Kidney (tissue), 22 donors: ENCODE measurements at places on chromosomes 4 and X. TPM values are rescaled to one million over a fixed set of nuclear protein-coding genes. Genes with fewer than 3 reads are reported as not detected.

DNA sequence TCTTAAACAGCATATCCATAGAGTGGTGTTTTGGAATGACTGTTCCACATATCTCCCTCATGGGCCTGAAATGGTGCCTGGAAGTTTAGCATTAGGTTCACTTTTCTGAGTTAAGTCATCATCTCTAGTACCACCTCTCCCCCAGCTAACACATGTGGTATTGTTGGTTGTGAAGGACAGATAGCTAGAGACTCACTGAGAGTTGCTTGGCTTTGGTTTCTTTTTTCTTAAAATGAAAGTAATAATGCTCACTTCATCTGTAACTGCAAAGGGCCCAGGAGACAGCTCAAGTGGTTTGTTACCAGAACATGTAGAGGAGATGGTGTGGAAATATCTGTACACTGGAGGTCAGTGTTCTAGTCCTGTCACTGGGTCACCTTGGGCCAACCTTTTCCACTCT lies 90.9 kb downstream of the EFNB1 start:
- H3K4me1 ChIP-seq = no peaks in the 10 kb centered on the region
- no peak overlapping the region for H3K27ac ChIP-seq
- no peaks in the 10 kb centered on the region for H3K36me3 ChIP-seq
- no peak overlapping the region for H3K4me3 ChIP-seq
- no peaks in the 10 kb centered on the region for H3K27me3 ChIP-seq

Gene HEPH
- 14.4 TPM for total RNA-seq

Gene USP51
- 4.6 TPM for total RNA-seq

- no peak for DNase-seq
- no peak overlapping the region for H3K27ac ChIP-seq
- H3K27me3 ChIP-seq = no peaks in the 10 kb centered on the region
- H3K4me3 ChIP-seq = no peak overlapping the region
- no peaks in the 10 kb centered on the region for H3K36me3 ChIP-seq
Measured at GRCh38 chr4:75142382-75142781, 209.5 kb downstream of the PARM1 start.

- H3K27ac ChIP-seq = no peak overlapping the region
- H3K4me1 ChIP-seq = no peaks in the 10 kb centered on the region
- DNase-seq = no peak
- H3K4me3 ChIP-seq = no peak overlapping the region
- peaks cover 7% of the 10 kb centered on the region for H3K36me3 ChIP-seq
- H3K27me3 ChIP-seq = no peaks in the 10 kb centered on the region
Measured at GRCh38 chr4:118816538-118817177, 19.3 kb downstream of the SEC24D start.

DNA sequence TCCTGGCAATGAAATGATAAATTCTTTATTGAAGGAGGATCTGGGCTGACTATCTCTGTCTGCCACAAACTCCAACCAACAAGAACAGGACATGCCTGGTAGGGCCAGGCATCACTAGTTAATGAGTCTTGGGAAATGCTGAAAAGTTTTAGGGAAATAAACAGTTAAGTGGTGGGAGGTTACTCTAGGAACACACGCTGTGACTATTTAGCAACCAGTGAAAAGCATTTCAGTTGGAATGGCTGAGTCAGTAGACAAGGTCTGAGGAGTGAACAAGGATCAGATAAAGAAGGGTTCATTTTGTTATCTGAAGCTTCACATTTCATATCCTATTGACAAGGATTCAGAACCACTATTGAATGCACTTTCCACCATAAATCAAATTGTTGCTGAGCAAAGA lies 394.9 kb upstream of the BOD1L1 start:
- H3K4me1 ChIP-seq = peaks cover 6% of the 10 kb centered on the region
- DNase-seq = no peak
- no peaks in the 10 kb centered on the region for H3K27me3 ChIP-seq
- no peaks in the 10 kb centered on the region for H3K36me3 ChIP-seq

Gene DCX
- 0.09 TPM for total RNA-seq

- no peaks in the 10 kb centered on the region for H3K27me3 ChIP-seq
- no peak overlapping the region for H3K4me3 ChIP-seq
- H3K4me1 ChIP-seq = no peaks in the 10 kb centered on the region
- no peak overlapping the region for H3K27ac ChIP-seq
Measured at GRCh38 chr4:6900181-6900812, 9.3 kb upstream of the TBC1D14 start.

Gene UGT2B10
- not detected for total RNA-seq

GRCh38 chr4:184958923-184959210 lies 59.4 kb upstream of the HELT start:
- H3K36me3 ChIP-seq = no peaks in the 10 kb centered on the region
- no peak overlapping the region for H3K27ac ChIP-seq

DNA sequence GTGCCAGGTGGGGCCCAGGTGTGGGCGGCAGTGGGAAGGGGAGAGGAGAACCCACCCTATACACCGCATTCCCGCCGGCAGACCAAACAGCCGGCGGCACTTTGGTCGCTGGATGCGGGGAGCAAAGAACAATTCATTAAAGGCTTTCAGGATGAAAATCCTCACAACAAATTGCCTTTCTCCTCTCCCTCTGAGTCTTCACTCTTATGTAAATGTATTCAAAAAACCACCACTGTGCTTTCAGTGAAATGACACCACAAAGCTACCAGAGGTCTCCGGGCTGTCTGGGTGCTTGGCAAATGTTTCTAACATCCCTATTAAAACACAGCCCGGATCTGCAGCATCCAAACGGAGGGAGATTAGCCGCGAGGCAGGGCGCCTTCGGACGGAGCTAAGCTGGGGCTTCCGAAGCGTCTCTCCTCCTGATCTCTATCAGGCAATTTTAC lies 171.8 kb upstream of the TBL1X start:
- H3K27me3 ChIP-seq = peaks cover 7% of the 10 kb centered on the region
- no peaks in the 10 kb centered on the region for H3K36me3 ChIP-seq
- no peak for DNase-seq
- H3K27ac ChIP-seq = no peak overlapping the region

Gene RNF150
- 34.2 TPM for total RNA-seq

DNA sequence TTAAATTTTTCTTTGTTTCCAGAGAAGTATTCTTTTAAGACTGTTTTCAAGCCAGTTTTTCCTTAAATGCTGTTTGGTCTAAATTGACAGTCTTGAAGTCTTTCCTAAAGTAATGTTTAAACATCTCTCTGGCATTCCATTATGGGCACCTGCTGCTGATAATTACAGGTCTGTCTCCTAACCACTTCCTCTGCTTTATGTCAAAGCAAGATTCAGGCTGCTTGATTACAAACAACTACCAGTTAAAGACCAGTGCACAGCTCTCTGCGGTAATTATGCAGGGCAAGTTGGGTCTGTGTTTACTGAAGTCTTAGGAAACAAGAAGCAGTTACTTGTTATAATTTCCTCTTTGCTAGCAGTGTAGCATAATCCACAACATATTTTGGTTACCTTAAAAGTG lies 17.6 kb downstream of the UNC5C start:
- H3K4me1 ChIP-seq = no peaks in the 10 kb centered on the region
- H3K27me3 ChIP-seq = no peaks in the 10 kb centered on the region
- H3K36me3 ChIP-seq = no peaks in the 10 kb centered on the region
- no peak overlapping the region for H3K4me3 ChIP-seq
- no peak for DNase-seq
- H3K27ac ChIP-seq = no peak overlapping the region

- no peaks in the 10 kb centered on the region for H3K36me3 ChIP-seq
- H3K4me1 ChIP-seq = no peaks in the 10 kb centered on the region
- no peak for DNase-seq
- no peak overlapping the region for H3K27ac ChIP-seq
- peaks cover 2% of the 10 kb centered on the region for H3K27me3 ChIP-seq
Measured at GRCh38 chrX:148874636-148875246, 374.3 kb downstream of the AFF2 start.

DNA sequence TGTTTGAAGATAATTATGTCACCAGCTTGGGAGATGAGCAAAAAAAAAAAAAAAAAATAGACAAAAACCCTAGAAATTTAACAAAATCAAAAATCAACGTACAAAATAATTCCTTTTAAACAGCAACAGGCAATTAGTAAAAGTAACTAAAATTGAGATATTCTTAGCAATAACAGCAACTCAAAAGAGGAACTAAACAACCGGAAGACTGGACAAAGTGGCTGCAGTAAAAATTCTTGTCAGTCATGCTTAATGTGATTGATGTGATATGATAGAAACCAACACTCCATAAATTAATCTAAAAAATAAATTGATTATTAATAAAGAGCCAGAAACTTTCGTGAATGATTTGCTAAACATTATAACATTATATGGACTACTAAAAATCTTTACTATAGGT lies 1534.6 kb upstream of the AGA start:
- no peaks in the 10 kb centered on the region for H3K27me3 ChIP-seq
- DNase-seq = no peak
- no peaks in the 10 kb centered on the region for H3K4me1 ChIP-seq
- H3K36me3 ChIP-seq = no peaks in the 10 kb centered on the region
- no peak overlapping the region for H3K4me3 ChIP-seq

Gene ZNF81
- total RNA-seq = 16.1 TPM

Gene HGFAC
- total RNA-seq = 1.6 TPM
